ENCODE measurements at places on chromosomes 7 and 10.

GRCh38 chr7:139108266-139109187 lies 993 bp downstream of the ZC3HAV1 start:
- DNase-seq = peak; percentile 55

DNA sequence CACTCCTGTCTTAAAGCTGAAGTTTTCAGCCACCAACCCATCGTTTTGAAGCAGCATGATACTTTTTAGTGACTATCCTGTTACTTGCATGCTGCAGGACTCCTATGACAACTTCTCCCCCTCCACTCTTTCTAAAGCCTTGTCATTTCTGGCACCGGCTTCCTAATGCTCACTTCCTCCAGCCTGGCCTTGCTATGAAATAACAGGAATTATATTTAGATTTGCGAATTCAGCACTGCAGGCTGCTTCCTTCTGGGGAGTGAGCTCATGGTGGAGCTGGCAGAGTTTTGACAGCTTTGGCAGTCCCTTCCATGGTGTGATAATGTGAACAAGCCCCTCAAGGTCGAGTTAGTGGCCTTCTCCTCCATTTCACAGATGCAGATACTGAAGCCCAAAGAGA lies 13.4 kb downstream of the BLNK start:
- no peak for DNase-seq

DNA sequence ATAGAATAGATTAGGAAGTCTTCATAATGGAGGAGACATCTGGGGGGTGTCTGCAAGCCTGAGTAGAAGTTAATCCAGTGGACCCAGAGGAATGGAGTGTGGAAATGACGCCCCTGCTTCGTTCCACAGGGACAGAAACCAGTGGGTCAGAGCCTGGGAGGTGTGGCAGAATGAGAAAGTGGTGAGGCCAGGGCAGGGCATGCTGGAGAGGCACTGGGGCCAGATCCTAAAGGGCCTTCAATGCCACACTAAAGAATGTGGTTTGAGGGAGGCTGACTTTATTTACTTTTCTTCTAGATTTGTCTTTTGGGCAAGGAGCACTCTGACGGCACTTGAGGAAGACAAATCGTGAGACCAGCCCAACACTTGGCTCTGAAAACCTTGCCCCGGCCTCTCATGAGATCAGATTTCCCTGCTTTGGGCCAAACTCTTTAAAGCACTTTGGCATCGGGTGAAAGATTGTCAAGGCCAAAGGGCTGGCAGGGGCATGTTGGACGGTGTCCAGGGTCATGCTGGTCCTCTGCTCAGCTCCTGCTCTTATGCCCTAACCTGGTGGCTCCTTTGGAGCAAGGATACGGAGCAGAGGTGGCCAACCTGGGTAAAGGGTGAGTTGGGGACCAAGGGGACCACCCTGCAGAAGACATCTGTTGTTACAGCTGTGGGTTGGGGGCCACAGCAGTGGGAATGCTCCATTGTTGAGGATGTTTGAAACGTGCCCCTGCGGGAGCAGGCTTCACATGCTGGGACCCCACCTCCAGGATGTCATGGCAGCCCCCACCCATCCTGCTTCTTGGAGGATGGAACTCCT lies 157.0 kb upstream of the ZMIZ1 start:
- DNase-seq = no peak

DNA sequence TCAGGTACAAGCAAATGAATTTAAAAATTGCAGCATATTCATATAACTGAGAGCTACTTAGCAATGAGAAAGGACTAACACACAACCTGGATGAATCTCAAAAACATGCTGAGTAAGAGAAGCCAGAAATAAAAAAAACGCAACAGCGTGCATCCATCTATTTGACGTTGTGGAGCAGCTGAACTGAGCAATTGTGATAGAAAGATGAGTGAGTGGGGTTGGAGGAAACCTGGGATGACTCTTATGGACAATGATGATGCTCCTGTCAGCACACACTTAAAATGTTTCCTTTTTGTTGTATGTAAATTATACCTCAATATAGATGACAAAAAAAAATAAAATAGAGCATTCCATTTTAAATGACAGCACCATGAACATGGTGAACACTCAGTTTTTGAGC lies 36.0 kb upstream of the AKR1E2 start:
- no peak for DNase-seq

DNA sequence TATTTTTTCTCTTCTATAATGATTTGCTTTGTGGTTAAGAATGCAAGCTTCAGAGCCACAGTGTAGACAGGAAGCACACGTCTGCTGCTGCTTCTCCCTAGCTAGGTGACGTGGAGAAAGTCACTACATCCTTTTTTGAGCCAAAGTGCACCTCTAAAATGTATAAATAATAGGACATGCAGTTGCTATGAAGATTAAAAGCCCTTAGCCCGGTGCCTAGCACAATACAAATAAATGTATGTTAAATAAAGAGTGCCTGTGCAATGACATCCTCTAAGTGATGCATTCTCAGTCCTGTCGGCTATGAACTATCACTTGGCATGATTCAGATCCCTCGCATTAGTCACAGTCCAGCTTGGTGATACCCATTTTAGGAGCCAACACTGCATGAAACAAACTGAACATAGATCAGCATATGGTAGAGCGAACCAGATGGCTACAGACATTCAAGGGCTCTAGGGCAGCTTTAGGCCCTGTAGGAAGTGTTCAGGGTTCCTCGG lies 4.8 kb upstream of the TRDMT1 start:
- DNase-seq = no peak

GRCh38 chr7:929311-929711 lies 25.2 kb downstream of the ADAP1 start:
- no peak for DNase-seq

DNA sequence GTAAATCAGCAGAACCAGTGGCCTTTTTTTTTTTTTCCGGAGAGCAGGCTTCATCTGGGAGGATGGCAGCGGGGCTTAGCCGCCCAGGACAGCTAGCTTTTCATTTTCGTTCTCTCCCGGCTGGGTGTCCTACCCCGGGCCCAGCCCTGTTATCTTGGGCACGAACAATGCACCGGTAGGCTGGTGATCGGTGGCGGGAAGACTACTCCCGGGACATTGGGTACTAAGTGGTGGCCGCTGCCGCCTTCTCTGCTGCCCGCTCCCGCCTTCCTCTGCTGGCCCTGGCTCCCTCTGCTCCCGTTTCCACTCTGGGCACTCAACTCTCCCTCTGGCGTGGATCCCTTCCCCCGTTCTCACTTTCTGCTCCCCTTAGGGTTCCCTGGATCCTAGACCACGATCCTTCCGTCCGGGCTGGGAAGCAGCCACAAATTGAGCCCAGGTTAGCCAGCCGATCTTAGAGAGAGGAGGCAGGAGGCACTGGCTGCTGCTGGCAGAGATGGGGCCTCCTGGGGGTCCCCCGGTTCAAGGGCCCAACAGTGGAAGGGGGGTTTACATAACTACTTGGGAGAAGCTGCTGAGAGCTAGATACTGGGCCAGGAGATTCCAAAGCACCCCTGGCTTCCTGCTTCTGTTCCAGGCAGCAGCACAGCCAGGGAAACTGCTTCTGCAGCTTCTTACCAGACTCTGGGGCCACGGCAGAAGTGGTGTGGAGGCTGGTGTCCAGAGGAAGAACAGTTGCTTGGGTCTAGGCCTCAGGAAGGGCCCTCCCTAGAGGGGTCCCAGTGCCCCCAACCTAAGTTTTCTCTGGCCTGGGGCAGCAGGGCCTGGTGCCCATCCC lies 1.8 kb downstream of the TLX1 start:
- DNase-seq = no peak

- DNase-seq = no peak
These were observed 104.2 kb downstream of the KIF20B start for GRCh38 chr10:89805599-89806013.

DNA sequence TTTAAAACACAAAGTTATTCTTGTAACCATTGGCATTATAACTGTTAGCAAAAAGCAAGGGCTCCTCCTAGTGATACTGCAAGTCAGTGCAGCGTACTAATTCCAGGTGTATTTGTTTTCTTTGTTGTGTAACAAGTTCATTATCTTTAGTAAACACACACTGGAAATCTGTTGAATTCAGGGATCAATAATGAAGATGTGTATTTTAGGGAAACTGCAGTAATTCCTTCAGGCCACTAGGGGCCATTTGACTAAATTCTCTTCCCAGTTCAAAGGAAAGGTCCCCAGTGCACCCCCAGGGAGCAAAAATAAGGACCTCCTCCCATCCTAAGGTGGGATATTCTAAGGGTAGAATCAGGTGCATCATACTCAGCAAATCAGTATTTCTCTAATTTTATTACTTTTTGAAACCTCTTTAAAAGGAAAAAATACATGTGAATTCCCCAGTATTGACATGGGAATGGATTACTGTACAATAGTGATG lies 158.6 kb upstream of the LYZL1 start:
- peak; percentile 13 for DNase-seq

- DNase-seq = no peak
These were observed 257.5 kb downstream of the INHBA start for GRCh38 chr7:41445432-41445831.
